ENCODE measurements at places on chromosomes 4 and X.

DNA sequence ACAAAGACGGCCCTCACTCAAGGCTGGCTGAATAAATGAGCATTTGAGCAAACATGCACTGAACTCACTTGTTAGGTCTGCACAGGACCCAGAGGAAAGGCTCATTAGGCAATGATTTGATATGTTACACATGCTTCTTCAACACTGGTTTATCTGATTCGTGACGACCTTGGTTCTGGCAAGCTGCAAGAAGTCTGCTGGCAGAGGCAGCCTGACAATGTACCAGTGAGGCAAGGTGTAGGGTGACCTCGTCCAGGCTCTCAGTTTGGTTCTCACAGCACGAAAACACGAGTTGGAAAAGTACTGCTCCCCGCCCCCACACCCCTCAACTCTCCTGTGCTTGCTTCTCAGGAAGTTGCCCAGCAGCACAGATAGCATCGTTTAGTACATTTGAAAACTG, 63.1 kb upstream of the CITED1 start:
- DNase-seq: no peak

DNA sequence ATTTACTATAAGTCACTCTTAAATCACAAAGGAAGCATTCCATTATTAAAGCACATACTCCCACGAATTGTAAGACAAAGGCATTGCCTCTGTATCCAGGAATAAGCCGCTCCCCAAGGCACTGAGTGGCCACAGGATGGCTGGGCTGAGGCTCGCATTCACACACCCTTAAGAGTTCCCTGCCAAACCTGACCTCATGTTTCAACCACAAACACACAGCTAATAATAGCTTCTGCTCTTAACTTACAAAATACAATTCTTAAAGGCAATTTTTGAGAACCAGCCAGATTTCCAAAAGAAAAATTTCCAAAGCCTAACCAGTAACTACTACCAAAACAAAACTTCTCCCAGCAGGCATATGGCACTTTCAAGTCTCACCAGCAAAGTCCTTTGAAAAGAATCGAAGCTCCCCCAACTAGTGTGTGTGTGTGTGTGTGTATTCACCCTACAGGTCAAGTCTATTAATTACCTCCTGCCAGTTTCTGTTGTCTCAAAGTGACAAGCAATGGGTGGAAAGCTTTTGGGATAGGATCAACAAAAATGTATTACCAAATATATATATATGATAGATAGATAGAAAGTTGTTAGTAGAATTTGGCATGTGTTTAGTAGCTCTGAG, 36.0 kb downstream of the ARHGAP6 start:
- no peak for DNase-seq

- DNase-seq: no peak
Observed at GRCh38 chrX:13091111-13091765, 46.8 kb upstream of the FAM9C start.

GRCh38 chrX:39000802-39001201, 199.5 kb downstream of the MID1IP1 start:
- no peak for DNase-seq

- DNase-seq: no peak
Observed at GRCh38 chrX:20237864-20238263, 28.8 kb downstream of the RPS6KA3 start.

Data from stimulated activated naive CD4-positive, alpha-beta T cell treated with Interleukin-2 at 50 U/mL for 16 hours (primary cell).